ENCODE measurements at places on chromosomes 1 and 21. TPM values are rescaled to one million over a fixed set of nuclear protein-coding genes. Genes with fewer than 3 reads are reported as not detected.

GRCh38 chr1:53125623-53126360 is 16.6 kb downstream of the SLC1A7 start:
- no peak overlapping the region for H3K4me3 ChIP-seq
- no peaks in the 10 kb centered on the region for H3K27me3 ChIP-seq
- DNase-seq, result no peak
- H3K36me3 ChIP-seq, result no peaks in the 10 kb centered on the region

DNA sequence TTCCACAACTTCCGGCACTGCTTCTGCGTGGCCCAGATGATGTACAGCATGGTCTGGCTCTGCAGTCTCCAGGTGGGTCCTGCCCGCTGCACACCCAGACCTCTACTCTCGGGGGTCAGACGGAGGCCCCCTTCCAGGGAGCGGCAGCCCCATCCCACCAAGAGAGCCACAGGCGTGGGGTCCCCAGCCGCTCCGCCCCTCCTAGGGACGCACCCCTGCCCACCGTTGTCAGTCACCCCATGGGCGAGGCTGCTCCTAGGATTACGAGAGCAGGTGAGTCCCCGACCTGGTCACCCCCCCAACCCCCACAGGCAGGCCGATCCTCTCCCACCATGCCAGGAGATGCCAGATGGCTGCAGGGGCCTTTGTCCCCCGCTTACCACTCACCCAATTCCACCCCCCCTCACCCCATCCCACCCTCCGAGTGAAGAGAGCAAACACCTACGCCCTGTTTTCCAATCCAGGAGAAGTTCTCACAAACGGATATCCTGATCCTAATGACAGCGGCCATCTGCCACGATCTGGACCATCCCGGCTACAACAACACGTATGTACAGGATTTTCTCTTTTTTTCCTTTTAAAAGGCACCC is 107.0 kb downstream of the PDE9A start:
- no peak overlapping the region for H3K27ac ChIP-seq
- H3K36me3 ChIP-seq, result no peaks in the 10 kb centered on the region
- no peak overlapping the region for H3K4me3 ChIP-seq
- H3K27me3 ChIP-seq, result no peaks in the 10 kb centered on the region
- no peaks in the 10 kb centered on the region for H3K4me1 ChIP-seq
- no peak for DNase-seq

GRCh38 chr1:42259059-42259738 is 75.8 kb downstream of the FOXJ3 start:
- H3K4me3 ChIP-seq, result no peak overlapping the region
- no peaks in the 10 kb centered on the region for H3K27me3 ChIP-seq
- peaks cover 47% of the 10 kb centered on the region for H3K36me3 ChIP-seq
- no peak for DNase-seq
- H3K27ac ChIP-seq, result peak overlapping the region; percentile 17

GRCh38 chr1:212067787-212068186 is 32.2 kb downstream of the DTL start:
- H3K4me3 ChIP-seq, result no peak overlapping the region
- no peak for DNase-seq
- no peak overlapping the region for H3K27ac ChIP-seq
- no peaks in the 10 kb centered on the region for H3K27me3 ChIP-seq
- H3K36me3 ChIP-seq, result peaks cover 65% of the 10 kb centered on the region

GRCh38 chr21:25862596-25862995 is 127.8 kb downstream of the GABPA start:
- no peak overlapping the region for H3K27ac ChIP-seq
- H3K36me3 ChIP-seq, result no peaks in the 10 kb centered on the region
- peak; percentile 41 for DNase-seq
- no peaks in the 10 kb centered on the region for H3K4me1 ChIP-seq
- H3K4me3 ChIP-seq, result no peak overlapping the region
- H3K27me3 ChIP-seq, result no peaks in the 10 kb centered on the region

DNA sequence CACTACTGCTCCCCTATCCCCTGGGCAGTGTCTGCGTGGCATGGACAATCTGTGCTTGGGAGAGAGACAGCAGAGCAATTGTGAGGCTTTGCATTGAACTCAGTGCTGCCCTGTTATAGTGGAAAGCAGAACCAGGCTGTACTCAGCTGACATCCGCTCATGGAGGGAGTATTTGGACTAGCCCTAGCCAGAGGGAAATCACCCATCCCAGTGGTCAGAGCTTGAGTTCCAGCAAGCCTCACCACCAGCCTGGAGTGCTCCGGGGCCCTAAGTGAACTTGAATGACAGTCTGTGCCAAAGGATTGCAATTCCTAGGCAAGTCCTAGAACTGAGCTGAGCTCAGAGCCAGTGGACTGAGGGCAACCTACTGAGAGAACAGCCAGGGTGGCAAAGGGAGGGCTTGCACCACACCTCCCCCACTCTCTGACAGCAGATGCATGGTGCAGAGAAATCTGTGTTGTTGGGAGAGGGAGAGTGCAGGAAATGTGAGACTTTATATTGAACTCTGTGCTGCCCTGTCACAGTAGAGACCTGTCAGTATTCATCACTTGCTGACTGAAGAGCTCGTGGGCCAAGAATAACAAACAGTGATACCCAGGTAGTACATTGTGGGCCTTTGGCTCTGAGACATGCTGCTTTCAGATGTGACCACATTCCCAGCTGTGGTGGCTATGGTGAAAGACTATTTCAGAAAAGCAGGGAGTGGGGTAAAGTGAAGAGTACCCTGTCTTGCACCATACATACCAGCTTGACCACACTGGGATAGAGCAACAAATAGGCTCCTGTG is 107.7 kb upstream of the SLC5A9 start:
- H3K27me3 ChIP-seq, result peaks cover 8% of the 10 kb centered on the region
- no peaks in the 10 kb centered on the region for H3K4me1 ChIP-seq
- no peak for DNase-seq

- no peaks in the 10 kb centered on the region for H3K4me1 ChIP-seq
These were observed 58.2 kb upstream of the FOXD3 start for GRCh38 chr1:63264161-63264560.

DNA sequence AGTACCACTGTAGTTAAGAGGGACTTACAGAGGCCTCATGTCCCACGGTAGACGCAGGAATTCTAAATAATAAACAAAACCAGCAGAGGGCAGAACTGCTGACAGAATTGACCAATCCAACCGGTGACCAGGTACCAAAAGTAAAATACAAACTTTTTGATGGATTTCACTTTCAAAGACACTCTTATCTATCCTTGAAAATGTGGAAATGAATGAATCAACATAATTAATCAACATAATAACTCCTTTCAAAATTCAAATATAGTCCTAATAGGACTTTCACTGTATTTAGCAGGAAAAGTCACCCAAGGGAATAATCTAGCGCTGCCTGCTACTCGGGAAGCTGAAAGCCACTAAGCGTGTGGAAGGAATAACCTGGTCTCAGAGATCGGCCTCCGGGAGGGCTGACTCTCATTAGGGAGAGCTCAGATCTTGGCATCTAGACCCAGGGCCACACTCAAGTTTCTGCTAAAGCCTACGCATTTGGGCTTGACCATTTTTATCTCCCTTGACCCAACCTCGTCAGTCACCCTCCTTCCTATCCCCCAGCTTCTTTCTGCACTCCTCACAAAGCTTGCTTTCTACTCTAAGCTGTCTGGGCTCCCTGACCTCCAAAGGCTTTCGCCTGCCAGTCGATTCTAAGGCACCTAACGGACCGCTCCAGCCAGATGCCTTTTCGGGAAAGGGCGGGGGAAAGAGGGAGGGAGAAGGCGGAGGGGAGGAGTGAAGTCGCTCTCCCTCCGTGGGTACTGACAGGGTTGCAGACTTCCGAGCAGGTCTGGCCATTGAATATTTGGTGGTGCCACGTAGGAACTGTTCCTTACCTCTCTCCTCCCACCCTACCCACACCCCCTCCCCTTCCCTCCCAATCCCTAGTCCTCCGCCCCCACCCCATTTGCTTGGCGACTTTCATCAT is 1.6 kb downstream of the COL11A1 start:
- H3K27me3 ChIP-seq, result peaks cover 18% of the 10 kb centered on the region
- peak; percentile 6 for DNase-seq
- no peak overlapping the region for H3K27ac ChIP-seq
- peaks cover 7% of the 10 kb centered on the region for H3K4me1 ChIP-seq

GRCh38 chr1:39043513-39043912 is 17.4 kb downstream of the NDUFS5 start:
- no peak overlapping the region for H3K4me3 ChIP-seq
- no peak overlapping the region for H3K27ac ChIP-seq
- H3K36me3 ChIP-seq, result peaks cover 27% of the 10 kb centered on the region
- no peak for DNase-seq
- peaks cover 10% of the 10 kb centered on the region for H3K4me1 ChIP-seq
- no peaks in the 10 kb centered on the region for H3K27me3 ChIP-seq

DNA sequence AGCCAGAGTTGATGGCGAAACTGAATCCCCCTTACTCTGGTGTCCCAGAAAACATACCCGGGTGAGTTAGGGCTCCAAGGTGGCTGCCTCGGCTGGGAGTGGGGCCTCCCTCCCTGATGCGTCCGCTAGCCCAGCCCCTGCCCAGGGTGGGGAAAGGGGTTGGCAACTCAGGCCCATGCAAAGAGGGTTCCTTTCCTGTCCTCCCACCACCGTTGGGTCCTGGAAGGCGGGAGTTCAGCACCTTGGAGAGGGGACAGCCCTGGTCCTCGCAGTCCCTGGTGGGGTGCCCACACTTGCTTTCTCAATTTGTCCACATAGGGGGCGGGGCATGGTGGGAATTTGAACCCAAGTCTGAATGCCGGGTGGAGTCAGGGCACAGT is 6.1 kb downstream of the SRM start:
- H3K4me3 ChIP-seq, result no peak overlapping the region
- peaks cover 13% of the 10 kb centered on the region for H3K4me1 ChIP-seq
- DNase-seq, result peak; percentile 49
- no peak overlapping the region for H3K27ac ChIP-seq
- H3K36me3 ChIP-seq, result peaks cover 28% of the 10 kb centered on the region

DNA sequence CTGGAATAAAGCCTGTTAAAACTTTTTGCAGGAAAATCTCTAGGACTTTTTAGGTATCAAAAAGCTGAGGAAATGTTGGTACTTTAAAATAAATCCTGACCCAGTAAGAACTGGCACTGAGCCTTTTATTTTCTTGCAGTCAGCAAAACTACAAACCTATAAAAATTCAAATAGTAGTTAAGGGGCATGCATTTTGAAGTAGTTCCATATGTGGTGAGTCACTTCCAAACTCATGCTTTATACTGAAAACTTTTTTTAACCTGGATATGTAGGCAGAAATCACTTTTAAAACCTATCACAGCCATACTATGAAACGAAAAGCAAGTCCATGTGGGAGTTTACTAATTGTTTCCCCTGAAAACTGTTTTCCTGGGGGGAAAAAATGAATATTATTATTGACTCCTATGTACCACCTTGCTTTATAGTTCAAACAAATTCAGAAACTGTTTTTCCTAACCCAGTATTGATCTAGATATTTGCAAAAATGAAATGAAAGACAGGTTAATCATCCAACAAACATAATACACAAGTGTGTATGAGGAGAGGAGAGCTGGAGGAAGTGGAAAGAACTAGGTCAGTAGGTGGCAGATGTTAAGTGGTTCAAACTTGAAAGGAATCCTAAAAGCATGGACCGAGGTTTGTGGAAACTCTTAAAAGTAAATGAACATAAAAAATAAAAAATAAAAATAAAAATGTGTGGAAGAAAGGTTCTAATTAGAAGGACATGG is 30.5 kb downstream of the NRIP1 start:
- H3K27ac ChIP-seq, result peak overlapping the region; percentile 76
- H3K4me3 ChIP-seq, result no peak overlapping the region
- H3K27me3 ChIP-seq, result no peaks in the 10 kb centered on the region
- peaks cover 30% of the 10 kb centered on the region for H3K4me1 ChIP-seq
- peaks cover 8% of the 10 kb centered on the region for H3K36me3 ChIP-seq
- no peak for DNase-seq

GRCh38 chr1:219362702-219363101 is 189.0 kb downstream of the LYPLAL1 start:
- no peaks in the 10 kb centered on the region for H3K36me3 ChIP-seq
- DNase-seq, result no peak
- H3K27ac ChIP-seq, result no peak overlapping the region
- no peaks in the 10 kb centered on the region for H3K4me1 ChIP-seq
- H3K4me3 ChIP-seq, result no peak overlapping the region

- no peak overlapping the region for H3K27ac ChIP-seq
- peaks cover 1% of the 10 kb centered on the region for H3K27me3 ChIP-seq
- H3K4me1 ChIP-seq, result no peaks in the 10 kb centered on the region
- H3K36me3 ChIP-seq, result no peaks in the 10 kb centered on the region
- H3K4me3 ChIP-seq, result no peak overlapping the region
- DNase-seq, result no peak
These were observed 45.6 kb upstream of the HFM1 start for GRCh38 chr1:91450260-91450659.

DNA sequence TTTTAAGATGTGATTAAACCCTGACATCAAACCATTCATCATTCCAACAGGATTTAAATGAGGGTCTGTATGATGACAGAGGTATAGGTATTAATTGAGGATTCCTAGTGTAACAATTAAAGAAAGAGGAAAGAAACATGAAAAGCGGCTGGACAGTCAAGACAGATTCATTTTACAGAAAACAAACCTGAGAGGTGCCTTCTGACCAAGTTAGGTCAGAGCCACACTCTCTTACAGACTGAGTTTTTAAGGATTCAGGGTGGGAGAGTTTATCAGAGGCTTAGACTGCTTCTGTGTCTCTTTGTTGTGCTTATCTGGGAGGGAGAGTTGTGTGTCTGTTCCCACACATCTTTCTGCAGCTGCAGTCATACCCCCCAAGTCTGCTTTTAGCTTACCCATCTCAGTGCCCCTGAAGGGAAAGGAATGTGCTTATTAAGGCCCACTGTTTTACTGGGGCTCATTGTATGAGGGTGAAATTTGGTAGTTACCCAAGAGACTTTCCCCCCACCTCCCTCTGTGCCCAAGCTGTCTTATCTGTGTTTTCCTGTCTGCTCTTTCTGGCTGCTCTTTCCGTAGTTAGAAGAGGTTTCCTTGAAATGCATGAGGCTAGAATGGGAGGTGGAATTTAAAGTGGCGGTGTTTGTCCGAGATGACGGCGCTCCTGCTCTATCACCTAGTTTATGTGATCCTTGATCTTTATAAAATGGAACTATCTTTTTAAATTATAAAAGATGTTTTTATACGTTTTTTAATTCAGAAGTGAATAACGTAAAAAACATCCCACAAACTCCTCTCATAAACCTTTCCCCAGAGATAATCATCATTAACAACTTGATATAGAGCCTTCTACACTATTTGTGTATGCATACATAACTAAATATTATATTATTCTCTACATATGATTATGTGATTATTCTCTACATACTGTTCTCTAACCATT is 96.0 kb upstream of the TNFSF4 start:
- peaks cover 2% of the 10 kb centered on the region for H3K27me3 ChIP-seq
- no peak overlapping the region for H3K4me3 ChIP-seq
- H3K4me1 ChIP-seq, result peaks cover 13% of the 10 kb centered on the region
- DNase-seq, result no peak
- no peaks in the 10 kb centered on the region for H3K36me3 ChIP-seq

The AIRE gene
- total RNA-seq, result not detected

The MAP3K7CL gene
- 4.9 TPM for total RNA-seq

The SLC25A33 gene
- total RNA-seq, result 4.4 TPM

The SV2A gene
- 7.8 TPM for total RNA-seq

The ADAMTS4 gene
- 0.40 TPM for total RNA-seq

The BSND gene
- total RNA-seq, result not detected

The IL12RB2 gene
- total RNA-seq, result 77.9 TPM

The LCE1F gene
- total RNA-seq, result not detected

The KRTAP20-4 gene
- total RNA-seq, result not detected

Data from activated CD4-positive, alpha-beta T cell treated with anti-CD3 and anti-CD28 coated beads for 36 hours (primary cell).